ENCODE measurements at places on chromosomes 7 and 10. TPM values are rescaled to one million over a fixed set of nuclear protein-coding genes. Genes with fewer than 3 reads are reported as not detected.

The ASIC3 gene
- total RNA-seq, result 1.5 TPM

The SUV39H2 gene
- 9.3 TPM for total RNA-seq

The CFAP46 gene
- total RNA-seq, result 0.14 TPM

The FAM13C gene
- 7.3 TPM for total RNA-seq

The WNT8B gene
- total RNA-seq, result not detected

All from posterior vena cava (tissue), 2 donors.